ENCODE measurements at places on chromosomes 13 and 19.

DNA sequence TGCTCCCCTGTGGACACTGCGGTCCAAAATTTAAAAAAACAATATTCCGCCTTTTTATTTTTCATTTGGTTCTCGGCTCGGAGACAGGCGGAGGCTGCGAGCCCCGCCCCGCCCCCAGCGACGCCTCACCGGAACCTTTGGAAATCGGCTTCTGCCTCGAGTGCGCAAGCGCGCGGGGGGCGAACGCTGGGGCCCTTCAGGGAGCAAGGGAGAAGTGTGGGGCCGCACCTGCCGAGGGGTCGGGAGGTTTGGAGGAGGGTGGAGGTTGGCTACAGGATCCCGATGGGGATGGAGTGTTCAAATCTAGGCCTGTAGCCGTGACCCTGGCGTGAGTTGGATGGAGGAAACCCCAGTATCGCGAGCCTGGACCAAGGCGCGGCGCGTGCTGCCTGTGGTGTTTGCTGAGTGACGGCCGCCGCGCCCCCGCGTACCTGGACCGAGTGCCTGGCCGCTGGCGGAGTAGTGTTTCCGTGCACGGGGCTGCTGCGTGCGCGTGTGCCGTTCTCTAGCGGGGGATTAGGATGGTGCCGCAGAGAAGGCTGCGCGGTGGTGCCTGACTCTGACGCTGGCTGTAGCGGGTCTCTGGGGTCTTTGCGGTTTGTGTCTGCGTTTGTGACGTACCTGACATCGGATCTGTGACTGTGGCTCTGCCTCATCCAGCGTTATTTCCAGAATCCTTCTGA is 565 bp upstream of the ZFP30 start:
- H3K4me3 ChIP-seq = peak overlapping the region; percentile 61
- H3K27me3 ChIP-seq = no peaks in the 10 kb centered on the region
- peak; percentile 90 for DNase-seq
- H3K36me3 ChIP-seq = no peaks in the 10 kb centered on the region
- H3K27ac ChIP-seq = peak overlapping the region; percentile 85
- H3K4me1 ChIP-seq = peaks cover 7% of the 10 kb centered on the region

DNA sequence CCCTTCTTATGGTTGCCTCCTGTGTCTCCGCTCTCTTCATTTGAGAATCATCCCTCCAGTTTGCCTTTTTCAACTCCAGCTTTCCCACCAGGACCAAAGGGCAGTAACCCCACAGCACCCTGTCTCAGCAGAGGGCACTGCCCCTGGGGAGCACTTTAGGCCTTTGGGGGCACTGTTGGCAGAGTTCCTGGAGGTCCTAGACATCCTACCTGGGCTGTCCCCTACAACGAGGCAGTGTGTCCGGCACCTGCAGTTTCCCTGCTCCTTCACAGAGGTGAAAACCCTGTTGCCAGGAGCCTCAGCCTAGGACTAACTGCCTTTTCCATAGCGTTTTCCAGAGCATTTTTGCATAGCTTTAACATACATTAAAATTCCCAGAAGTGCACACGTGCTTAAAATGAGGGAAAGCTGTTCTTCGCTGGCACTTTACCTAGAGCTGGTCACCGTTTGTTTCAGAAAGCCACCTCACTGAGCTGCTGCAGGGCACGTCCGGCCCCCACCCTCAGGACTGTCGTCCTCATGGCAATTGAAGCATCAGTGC is 234.9 kb downstream of the TEX29 start:
- no peaks in the 10 kb centered on the region for H3K4me1 ChIP-seq
- no peak overlapping the region for H3K4me3 ChIP-seq
- no peak for DNase-seq
- H3K27me3 ChIP-seq = no peaks in the 10 kb centered on the region
- H3K36me3 ChIP-seq = no peaks in the 10 kb centered on the region

GRCh38 chr13:100460266-100460665 is 128.3 kb downstream of the GGACT start:
- H3K27me3 ChIP-seq = no peaks in the 10 kb centered on the region
- H3K4me3 ChIP-seq = no peak overlapping the region
- no peaks in the 10 kb centered on the region for H3K36me3 ChIP-seq
- H3K4me1 ChIP-seq = no peaks in the 10 kb centered on the region
- DNase-seq = no peak
- H3K27ac ChIP-seq = no peak overlapping the region

DNA sequence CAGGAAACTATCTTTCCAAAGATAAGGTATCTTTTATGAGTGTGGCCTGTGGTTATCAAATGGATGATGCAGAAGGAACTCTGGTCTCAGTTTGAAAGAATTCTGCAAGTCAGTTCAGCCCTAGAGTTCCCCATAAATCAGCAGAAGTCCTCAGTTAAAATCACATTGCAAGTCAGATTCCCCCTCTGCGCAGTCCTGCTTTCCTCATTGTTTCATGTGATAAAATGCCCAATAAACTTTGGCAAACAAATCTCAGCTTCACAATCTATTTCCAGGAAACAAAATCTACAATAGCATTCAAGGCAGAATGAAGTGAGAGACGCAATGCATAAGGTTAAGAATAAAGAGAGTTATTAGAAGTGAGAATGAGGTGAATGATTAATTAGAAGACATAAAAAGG is 216.3 kb upstream of the KLHL1 start:
- no peak overlapping the region for H3K27ac ChIP-seq
- no peak overlapping the region for H3K4me3 ChIP-seq
- peak; percentile 20 for DNase-seq
- no peaks in the 10 kb centered on the region for H3K4me1 ChIP-seq
- no peaks in the 10 kb centered on the region for H3K36me3 ChIP-seq

GRCh38 chr13:80339912-80340650 is 845 bp downstream of the SPRY2 start:
- peak overlapping the region; percentile 98 for H3K27ac ChIP-seq
- H3K27me3 ChIP-seq = no peaks in the 10 kb centered on the region
- no peaks in the 10 kb centered on the region for H3K4me1 ChIP-seq
- peak; percentile 67 for DNase-seq
- peak overlapping the region; percentile 55 for H3K4me3 ChIP-seq
- H3K36me3 ChIP-seq = no peaks in the 10 kb centered on the region
